ENCODE measurements at places on chromosomes 6 and 20.

DNA sequence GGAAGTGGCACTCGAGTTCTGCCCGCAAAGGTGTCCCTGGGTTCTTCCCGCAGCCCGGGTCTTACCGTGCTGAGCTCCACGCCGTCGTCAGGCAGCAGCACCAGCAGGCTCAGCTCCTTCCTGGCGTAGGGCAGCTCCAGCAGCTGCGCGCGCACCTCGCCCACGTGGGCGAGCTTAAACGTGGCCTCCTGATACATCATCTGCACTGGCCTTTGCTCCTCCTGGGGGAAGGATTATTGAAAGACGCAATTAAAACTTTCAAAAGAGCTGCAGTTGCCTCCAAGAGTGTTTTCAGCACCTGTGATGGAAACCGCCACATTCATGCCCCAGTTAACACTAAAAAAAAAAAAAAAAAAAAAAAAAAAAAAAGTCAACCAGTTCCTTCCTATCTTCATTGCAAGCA is 11.3 kb downstream of the SERPINB9 start:
- peak; percentile 62 for DNase-seq

GRCh38 chr6:34315780-34316179 is 67.0 kb upstream of the SMIM29 start:
- DNase-seq: no peak

- no peak for DNase-seq
Observed at GRCh38 chr6:20811109-20811761, 277.0 kb downstream of the CDKAL1 start.

DNA sequence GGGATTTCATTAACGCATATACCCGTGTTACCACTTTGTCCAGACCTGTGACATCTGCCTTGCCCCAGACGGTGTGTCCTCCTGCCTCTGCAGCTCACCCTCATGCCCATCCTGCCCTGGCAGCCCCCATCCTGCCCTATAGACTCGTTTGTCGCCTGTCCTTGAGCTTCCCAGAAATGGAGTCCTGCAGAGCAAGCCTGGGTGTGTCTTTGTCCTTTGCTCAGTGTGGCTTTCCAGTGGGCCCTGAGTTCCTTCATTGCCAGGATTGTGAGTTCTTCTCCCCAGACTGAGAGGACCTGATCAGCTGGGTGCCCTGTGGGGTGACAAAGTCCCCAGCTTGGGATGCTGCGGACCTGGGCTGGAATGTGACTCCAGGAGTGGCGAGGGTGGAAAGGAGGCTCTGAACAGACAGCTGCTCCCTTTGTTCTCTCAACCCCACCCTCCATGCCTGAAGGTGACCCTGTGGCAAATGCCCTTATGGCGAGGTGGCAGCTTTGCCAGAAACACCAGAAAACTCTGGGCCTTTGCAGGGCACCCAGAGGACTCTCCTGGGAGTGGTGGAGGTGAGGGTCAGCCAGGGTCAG is 2.4 kb upstream of the CST3 start:
- DNase-seq: no peak

GRCh38 chr20:59221707-59222252 is 58.2 kb downstream of the ZNF831 start:
- no peak for DNase-seq

- DNase-seq: no peak
Observed at GRCh38 chr6:7087491-7087979, 20.2 kb upstream of the RREB1 start.

DNA sequence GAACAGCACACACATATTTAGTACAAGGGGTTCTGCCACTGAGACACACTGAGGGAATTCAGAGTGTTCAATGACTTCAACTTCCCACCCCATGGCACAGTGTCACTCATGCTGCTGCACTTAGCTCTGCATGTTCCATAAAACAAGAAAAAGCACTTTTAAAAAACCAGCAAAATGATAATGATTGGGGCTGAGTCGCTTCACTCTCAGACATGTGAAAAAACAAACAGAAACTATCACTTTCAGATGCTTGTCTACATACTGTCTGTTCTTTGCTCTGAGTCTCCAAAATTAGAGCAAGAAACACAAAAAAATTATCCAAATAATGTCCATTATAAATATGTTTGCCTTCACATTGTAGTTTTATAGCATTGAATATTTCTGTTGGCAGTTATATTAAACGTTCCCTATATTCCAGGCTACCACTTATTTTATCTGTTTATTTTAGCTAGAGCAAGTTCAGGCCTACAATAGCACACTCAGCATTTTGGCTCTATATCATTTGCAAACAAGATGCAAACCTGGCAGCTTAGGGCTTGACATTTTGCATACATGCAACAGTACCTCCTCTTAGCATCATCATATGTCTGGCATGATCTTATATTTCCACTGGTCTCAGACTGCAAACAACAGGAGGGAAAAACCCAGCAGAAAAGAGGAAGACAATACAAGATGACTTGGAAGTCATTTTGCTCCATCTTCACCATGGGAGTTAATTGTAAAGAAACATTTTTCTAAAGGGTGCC is 398.8 kb downstream of the HACE1 start:
- no peak for DNase-seq
